G401 (cell line): ENCODE measurements at places on chromosomes 12 and 14.
A peak's percentile ranks its signal among the peaks of the same experiment; 100 is the strongest.

- no peak for DNase-seq
Measured at GRCh38 chr14:24060984-24061913, 9.4 kb downstream of the CARMIL3 start.

GRCh38 chr12:89593233-89593632 is 67.4 kb upstream of the POC1B start:
- no peak for DNase-seq

- DNase-seq = no peak
Measured at GRCh38 chr12:619346-619745, 43.9 kb downstream of the NINJ2 start.

DNA sequence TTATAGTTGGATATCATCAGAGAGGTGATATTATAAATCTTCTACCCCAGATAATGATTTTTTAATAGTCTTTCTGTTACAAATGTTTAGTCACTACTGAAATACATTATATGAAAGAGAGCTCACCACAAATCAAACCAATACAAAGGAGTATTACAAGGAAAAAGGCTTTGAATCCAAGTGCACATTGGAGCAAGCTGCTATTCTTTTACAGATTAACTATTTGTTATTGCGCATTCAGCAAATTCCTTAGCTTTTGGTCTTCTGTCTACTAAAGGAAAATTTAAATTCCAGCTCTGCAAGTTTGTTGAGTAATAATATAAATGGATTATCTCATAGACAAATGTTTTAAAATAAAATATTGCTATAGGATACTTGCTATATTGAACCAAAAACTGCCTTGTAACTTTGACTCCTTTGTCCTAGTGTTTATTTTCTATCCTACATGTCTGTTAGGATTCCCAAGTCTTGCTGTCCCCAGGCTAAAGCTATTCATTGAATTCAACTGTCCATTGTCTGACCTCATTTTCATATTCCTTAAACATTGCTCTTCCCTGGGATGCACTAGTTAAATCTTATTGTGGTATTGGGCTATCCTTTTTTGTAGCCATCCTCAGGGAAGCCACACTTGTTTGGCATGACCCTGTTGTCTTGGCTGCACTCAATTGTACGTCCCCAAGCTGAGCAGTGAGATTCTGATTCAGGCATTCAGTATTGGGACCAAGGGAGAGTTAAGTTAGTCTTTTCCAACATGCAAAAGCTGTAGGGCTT is 41.5 kb downstream of the PDE3A start:
- no peak for DNase-seq

DNA sequence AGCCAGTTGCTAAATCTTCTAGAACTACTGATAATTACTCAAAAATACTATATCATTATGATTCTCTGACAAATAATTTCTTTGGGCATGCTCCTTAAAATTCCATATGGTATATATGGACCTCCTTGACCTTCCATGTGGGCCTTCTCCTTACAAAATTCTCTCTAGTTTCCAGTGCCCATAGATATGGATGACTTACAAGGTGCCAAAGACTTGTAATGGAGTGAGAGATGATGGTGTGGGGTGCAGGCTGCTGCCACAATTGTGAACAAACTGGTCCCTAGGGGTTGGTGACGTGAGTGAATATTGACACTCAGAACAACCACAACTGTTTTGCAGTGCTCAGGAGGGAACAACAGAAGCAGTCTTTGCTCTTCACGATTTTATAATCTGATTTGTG is 378.9 kb downstream of the SNAPC1 start:
- DNase-seq = no peak

- no peak for DNase-seq
Measured at GRCh38 chr14:63186453-63186852, 17.8 kb upstream of the RHOJ start.

DNA sequence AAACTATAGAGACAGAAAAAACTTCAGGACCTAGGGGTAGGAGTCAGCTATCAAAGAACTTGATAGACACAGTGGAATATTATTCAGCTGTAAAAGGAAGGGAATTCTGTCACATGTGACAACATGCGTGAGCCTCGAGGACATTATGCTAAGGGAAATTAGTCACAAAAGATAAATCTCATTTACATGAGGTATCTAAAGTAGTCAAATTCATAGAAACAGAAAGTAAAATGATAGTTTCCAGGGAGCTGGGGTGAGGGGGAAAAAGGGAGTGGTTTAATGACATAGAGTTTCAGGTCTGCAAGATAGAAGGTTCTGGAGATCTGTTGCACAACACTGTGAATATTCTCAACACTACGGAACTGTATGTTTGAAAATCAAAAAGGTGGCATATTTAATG is 50.0 kb upstream of the PRIMA1 start:
- no peak for DNase-seq

DNA sequence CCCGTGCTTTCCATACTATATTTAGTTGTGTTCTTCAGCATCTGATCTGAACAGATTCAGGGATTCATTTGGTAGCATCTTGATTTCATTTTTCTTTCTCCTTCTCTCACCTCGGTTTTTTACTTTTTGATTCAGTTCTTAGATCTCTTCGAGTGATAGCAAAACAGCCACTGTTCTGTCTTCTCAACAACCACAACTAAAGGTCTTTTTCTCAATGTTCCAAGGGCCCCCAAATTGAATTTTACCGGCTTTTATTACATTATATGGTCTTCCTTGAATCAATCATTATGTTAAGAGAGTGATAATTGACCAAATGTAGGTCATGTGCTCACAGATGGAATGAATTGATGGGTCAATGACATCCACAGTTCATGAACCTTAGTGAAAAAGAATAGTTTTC is 164.5 kb upstream of the LMNTD1 start:
- no peak for DNase-seq

- DNase-seq = no peak
Measured at GRCh38 chr14:44414646-44415045, 92.4 kb downstream of the FSCB start.

DNA sequence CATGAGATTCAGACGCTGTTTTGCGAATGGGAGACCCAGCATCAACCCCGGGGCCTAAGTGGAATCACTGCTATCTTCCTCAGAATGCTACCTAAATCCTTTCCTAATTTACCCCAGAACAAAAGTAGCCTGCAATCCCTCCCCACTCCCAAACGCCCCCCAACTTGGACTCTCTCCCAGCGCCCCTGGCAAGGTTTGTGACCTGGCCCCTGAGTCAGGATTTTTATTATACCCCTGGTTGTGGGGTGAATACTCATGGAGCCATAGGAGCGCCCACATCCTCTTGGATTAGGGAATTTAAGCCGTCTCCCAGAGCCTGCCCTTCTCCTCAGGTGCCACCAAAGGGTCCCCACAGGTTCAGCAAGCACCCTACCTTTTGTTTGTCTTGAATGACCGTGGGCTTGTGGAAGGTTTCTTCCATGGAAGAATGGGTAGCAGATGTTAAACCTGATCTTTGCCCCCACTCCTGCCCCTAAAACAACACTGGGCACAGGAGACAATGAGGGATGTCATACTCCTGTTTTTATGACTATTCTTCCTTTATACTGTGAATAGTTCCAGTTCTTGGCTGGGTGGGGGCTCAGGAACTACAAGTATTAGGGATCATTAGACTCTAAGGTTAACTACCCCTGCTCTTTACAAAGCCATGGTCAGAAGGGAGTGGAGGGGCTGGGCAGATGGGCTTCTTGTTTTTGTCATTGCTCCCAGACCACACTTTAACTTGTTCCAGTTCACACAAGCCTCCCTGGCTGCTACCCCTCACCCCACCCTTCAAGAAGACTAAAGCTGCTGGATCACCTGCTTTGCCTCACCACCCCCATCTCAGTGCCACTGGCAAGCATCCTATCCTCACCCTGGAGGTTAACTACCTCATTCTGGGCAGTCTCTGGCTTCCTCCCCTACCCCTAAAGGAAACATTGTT is 630 bp downstream of the MYL6B start:
- no peak for DNase-seq

DNA sequence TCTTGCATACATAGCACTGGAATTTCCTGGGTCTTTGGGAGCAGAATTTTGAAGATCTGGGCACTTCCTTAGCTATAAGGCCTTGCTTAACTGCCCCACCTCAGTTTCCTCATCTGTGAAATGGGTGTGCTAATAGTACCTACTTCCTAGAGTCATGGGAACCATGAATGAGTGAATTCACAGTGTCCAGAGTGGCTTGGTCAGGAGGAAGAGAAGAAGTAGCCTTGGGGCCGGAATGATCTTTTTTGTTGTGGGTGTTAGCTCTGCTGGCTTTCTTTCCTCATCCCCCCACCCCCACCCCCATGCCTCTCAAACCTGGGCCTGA is 2.4 kb downstream of the SH2B3 start:
- no peak for DNase-seq

DNA sequence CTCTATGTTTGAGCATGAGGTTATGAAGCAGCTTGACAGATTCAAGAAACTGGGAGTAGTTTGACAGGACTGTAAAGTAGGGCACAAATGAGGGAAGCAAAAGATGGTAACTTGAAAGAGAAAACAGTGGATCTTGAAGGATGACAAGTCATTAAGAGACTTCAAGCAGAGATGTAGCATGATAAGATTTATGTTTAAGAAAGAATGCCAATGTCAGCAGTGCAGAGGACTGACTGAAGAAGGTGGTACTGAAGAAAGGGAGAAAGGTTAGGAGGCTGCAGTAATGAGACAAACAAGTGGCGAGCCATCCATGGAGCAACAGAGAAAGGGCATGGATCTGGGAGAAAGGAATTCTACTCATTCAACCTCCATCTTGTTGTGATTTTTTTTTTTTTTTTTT is 120.2 kb upstream of the RAP1B start:
- no peak for DNase-seq

DNA sequence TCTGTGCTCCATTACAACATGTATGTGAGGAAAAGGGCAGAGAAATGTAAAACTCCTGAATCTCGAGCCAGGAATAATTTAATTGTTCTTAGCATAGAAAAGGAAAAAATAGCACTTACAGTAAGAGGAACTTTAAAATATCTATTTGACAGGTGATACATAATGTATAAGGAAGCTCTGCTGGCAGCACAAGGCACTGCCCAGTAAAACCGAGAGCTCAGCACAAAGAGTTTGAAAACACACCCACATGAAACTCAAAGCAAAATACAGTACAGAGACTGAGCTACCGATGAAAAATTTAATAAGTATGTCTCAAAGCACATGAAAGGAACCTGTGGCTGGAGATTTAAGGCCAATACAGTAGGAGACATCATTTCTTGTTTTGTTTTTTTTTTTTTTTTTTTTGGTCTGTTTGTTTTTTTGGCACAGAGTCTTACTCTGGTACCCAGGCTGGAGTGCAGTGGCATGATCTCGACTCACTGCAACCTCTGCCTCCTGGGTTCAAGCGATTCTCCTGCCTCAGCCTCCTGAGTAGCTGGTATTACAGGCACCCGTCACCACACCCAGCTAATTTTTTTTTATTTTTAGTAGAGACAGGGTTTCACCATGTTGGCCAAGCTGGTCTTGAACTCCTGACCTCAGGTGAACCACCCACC is 19.2 kb downstream of the CLIP1 start:
- DNase-seq = no peak

- DNase-seq = peak; percentile 9
Measured at GRCh38 chr12:56334490-56334793, 642 bp upstream of the PAN2 start.

- no peak for DNase-seq
Measured at GRCh38 chr14:80805136-80805535, 136.4 kb downstream of the CEP128 start.

GRCh38 chr14:90641168-90641567 is 175.1 kb downstream of the TTC7B start:
- no peak for DNase-seq

DNA sequence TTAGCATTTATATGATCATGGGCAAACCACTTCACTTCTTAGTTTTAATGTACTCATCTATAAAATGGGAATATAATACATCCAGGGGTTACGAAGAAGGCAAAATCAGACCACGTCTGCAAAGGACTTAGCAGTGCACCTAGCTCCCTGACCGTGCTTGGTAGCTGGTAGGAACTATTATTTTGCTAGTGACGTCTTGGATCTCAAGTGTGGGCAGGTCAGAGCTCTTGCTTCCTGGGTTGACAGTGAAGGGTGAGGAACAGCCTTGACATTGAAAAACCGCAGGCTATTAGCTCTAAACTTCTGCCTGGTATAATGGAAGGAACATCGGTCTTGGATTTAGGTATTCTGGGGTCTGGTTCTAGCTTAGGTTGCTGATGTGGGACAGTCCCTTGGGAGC is 89.3 kb upstream of the MED13L start:
- DNase-seq = no peak

DNA sequence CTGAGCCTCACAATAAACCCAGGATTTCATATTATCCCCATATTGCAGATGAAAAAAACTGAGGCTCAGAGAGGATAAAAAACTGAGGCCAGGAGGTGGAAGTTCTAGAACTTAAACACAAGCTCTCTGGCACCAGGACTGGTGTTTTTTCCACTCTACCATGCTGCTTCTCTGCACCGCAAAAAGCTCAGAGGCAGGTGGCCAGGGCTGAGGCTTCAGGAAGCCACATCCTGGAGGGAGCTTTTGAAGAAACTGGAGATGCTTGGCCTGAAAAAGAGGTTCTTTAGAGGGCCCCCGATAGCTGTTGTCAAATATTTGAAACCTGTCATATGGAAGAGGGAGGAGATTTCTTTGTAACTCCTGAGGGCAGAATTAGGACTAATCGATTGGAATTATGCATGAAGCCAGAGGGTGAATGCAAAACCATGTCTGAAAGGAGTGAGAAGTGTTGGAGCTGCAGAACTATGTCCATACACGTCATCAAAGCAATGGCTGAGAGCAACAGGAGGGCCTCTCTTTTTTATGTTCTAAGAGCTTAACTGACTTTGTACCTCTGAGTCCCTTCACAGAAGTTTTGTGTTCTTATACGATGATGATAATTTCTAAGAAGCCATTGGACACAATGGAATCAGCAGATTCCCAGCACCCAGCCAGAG is 448.6 kb downstream of the FUT8 start:
- no peak for DNase-seq

DNA sequence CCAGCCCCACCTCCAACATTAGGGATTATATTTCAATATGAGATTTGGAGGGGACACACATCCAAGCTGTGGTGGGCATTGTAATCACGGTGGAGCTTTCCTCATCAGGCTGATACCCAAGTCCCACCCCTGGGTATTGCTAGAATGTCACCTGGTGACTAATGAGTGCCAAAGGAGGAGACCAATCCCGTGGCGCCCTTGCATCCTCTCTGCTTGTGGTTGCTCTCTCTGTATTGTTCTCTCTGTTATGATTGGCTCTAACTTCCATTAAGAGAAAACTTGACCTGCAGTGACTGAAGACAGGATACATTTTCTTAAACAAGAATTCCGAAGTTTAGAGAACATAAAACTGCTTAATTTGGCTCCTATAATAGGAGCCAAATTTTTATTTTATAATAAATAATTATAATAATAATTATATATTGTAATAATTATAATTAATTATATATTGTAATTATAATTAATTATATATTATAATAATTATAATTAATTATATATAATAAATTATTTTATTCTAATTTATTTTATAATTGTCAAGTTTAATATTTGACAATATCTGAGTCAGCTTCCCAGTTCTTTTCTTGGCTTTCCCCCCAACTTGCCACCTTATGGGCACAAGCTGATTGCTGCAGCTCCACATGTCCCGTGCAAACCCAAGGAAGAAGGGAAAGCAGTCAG is 420.1 kb downstream of the DIO2 start:
- DNase-seq = no peak

GRCh38 chr14:71702786-71703185 is 229.4 kb upstream of the RGS6 start:
- DNase-seq = no peak
